ENCODE measurements at places on chromosomes 6 and 20.
A peak's percentile ranks its signal among the peaks of the same experiment; 100 is the strongest.

- DNase-seq = peak; percentile 2
Measured at GRCh38 chr6:145814035-145814500, 527 bp downstream of the FBXO30 start.

- DNase-seq = no peak
Measured at GRCh38 chr6:81511423-81511822, 241.1 kb downstream of the TENT5A start.

DNA sequence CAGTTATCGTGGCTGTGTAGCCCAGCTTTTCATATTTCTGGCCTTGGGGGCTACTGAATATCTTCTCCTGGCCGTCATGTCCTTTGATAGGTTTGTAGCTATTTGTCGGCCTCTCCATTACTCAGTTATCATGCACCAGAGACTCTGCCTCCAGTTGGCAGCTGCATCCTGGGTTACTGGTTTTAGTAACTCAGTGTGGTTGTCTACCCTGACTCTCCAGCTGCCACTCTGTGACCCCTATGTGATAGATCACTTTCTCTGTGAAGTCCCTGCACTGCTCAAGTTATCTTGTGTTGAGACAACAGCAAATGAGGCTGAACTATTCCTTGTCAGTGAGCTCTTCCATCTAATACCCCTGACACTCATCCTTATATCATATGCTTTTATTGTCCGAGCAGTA lies 475 bp downstream of the OR2B6 start:
- no peak for DNase-seq

- DNase-seq = no peak
Measured at GRCh38 chr6:4668271-4669179, 107.7 kb upstream of the CDYL start.

DNA sequence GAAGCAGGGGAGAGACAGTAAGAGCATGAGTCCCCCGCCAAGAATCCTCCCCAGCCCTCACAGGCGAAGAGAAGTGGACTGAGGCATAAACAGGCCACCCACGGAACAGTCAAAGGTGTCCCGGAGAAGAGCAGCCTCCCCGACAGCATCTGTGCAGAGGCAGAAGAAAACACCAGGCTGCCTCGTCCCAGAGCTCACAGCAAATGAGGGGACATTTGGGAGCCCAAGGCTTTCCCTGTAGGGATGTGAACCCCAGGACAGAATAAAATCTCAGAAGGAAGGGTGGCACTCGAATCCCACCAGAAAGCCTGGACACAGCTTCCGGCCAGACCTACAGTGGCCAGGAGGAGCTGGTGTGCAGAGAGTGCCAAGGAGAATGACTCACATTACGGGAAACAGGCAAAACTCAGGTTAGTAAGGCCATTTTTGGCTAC lies 90.4 kb downstream of the DLL1 start:
- no peak for DNase-seq

GRCh38 chr6:125099211-125100073 lies 54.1 kb upstream of the TPD52L1 start:
- DNase-seq = peak; percentile 4

DNA sequence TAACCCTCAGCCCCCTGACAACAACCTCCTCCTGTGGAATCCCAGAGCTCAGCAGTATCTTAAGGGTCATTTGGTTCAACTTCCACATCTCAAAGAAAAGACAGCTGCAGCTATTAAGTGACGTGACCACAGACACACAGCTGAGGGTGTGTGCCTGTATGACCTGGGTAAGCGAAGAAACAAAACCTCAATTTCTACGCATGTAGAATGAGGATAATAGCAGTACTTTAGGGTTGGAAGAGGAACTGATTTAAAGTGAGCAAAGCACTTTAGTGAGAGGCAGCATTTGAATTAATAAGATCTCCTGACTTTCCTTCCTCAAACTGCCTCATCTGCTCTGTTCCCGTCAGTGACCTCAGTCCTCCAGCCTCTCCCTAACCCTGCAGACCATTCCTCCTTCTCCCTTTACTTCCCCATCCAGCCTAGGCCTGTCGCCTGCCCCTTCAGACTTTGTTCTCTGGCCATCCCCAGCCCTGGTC lies 6.8 kb upstream of the ARMC2 start:
- no peak for DNase-seq

DNA sequence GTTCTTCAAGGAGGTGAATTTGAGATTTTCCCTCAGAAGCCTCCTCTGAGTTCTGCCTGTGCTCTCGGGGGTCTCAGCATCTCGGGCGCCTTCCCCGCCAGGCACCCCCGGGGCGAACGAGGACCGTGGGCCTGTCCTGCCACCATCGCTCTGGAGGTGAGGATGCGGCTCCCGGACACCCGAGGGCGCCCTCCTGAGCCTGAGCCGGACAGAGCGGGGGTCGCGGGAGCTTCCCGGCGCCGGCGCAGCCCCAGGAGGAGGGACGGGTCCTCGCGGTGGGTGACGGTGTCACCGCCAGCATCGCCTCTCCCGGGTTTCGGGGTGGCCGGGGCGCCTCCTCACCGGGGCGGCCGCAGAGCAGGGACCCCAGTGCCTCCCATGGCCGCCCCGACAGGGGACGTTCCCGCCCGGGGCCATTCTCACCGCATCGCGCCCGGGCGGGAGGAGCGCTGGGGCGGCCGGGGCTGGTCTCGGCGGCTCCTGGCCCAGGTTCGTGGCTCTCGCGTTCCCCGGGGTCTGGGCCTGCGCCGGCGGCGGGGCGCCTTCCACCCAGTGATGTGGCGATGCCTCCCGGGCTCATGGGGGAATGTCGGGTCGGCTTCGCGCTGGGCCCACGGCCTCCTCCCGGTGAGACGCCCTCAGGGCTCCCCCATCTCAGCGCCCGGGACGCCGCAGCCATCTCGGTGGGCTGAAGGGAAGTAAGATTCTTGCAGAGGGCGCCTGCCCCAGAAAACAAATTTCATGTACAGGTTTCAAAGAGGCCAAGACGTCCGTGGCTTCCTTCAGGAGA lies 210.5 kb downstream of the ERMARD start:
- DNase-seq = no peak

- DNase-seq = no peak
Measured at GRCh38 chr6:157663261-157663660, 159.8 kb upstream of the SNX9 start.

GRCh38 chr6:121755485-121755884 lies 320.0 kb downstream of the GJA1 start:
- DNase-seq = no peak

DNA sequence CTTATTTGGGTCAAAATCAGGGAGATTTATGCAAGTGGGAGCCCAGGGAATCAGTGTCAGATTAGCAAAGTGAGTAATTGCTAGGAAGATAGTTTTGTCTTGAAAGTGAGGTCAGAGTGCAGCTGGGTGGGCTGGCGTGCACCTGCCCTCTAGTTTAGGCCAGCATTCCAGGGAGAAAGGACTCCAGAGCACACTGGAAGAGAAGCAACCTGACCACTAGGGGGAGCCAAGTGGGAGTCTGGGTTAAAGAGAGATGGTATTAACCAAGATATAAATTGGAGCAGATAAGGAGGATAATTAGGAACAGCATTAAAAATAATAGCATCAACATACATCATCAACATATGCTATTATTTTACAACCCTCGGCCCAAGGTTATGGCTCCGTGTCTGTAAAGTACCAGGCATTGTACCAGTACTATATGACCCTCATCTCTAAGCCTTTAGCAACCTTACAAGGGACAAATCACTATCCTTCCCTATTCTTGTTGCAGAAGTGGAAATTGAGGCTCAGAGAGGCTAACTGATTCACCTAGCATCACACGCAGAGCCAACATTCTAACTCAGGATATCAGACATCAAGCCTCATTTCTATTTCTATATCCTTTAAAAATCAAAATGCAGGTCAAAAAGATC lies 57.8 kb downstream of the SLC2A10 start:
- no peak for DNase-seq

DNA sequence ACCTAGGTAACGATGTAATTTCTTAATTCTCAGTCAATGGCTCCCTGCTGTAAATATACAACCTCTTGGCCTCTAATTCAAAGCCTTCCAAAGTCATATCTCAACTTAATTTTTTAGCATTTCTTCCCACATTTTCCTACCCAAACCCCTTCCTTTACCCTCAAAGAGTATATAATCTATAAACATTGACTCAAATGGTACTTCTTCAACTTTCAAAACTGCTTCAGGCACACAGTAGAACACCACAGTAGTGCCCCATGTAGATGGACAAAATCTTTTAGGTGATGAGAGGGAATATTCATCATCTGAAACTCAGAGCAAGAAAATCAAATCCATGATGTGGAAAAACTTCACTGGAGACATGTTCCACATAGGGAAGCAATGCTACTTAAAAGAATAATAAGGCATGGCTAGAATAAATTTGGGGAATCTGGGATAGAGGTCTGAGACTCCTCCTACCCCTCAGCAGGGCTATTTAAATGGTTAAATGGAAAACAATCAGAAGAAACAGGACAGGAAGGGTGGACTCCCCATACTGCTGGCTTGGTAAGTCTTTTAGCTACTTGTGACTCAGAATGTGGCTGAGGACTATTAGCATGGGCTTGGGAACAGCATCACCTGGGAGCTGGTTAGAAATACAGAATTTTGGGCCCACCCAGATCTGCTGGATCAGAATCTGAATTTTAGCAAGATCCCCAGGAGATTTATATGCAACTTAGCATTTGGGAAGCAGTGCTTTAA lies 6.4 kb downstream of the SLC22A2 start:
- no peak for DNase-seq

DNA sequence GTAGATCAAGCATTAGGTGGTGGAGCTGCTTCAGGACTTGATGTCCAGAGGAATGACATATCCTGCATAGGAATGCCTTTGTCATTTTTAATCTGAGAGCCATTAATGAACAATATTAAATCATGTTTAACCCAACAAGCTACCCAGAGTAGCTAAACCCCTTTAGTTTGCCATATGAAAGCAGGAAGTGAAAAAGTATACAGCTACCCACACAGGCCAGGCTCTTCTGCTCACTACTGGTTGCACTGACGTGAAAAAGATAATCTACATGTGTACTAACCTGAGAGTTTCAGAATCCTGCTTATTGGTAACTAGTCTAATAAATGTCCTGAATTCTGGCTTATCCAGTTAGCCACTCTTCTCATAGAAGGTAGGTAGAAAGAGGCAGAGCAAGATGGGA lies 19.9 kb downstream of the GLYATL3 start:
- no peak for DNase-seq

DNA sequence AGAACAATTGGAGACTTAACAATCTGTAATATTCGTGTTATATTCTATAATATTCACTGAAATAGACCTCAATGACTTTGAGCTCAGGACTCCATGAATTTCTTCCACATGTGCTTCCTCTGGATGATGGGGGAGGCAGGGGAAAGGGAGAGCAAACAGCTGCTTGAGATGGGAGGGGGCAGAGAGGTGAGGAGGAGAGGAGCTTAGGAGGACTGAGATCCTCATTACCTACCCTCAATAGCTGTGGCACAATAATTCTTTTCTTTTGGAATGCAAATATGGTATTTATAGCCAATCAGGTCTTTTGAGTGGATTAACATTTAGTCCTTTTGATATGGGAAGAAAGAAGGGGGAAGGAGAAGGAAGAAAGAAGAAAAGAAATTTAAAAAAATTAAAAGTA lies 64.1 kb upstream of the ZNF217 start:
- DNase-seq = no peak

DNA sequence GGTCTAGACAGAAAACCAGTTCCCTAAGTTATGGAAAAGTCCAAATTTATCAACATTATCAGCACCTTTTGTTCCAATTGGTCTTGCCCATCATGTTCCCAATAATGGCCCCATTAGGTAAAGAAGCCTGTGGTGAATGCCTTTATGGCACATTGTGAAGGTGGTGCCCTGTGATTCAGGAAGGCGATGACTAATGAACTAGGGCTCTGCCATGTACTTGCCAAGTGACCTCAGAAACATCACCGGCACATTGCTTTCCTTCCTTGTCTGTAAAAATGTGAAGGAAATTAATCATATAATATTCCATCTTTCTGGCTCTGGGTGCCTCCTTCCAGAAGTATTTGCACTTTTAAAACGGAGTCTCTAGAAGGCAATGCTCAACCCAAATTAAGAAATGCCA lies 132.3 kb downstream of the UNC5CL start:
- DNase-seq = no peak

- no peak for DNase-seq
Measured at GRCh38 chr20:63293871-63294535, 1.0 kb downstream of the COL20A1 start.

GRCh38 chr6:82891076-82891475 lies 174.6 kb downstream of the UBE3D start:
- no peak for DNase-seq

GRCh38 chr6:148497257-148497656 lies 154.6 kb downstream of the SASH1 start:
- no peak for DNase-seq

DNA sequence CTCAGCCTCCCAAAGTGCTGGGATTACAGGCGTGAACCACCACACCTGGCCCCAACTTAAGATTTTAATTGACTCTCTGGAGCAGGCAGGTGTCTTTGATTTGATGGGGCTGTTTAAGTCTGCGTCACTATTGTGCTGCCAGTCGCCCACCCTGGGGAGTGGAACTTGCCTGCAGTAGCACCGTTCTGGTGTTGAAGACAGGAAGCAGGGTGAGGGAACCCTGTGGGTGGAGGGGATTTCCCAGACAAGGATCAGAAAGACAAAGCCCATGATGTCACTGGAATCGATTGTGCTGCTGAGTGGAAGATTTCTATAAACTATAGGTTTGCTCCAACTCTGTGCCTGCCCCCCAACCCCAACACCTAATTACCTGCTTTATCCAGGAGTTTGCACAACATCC lies 11.0 kb downstream of the ALDH8A1 start:
- DNase-seq = peak; percentile 49

- peak; percentile 39 for DNase-seq
Measured at GRCh38 chr20:36573798-36574365, 485 bp downstream of the TGIF2 start.

- DNase-seq = no peak
Measured at GRCh38 chr6:6683969-6684833, 95.7 kb downstream of the LY86 start.

DNA sequence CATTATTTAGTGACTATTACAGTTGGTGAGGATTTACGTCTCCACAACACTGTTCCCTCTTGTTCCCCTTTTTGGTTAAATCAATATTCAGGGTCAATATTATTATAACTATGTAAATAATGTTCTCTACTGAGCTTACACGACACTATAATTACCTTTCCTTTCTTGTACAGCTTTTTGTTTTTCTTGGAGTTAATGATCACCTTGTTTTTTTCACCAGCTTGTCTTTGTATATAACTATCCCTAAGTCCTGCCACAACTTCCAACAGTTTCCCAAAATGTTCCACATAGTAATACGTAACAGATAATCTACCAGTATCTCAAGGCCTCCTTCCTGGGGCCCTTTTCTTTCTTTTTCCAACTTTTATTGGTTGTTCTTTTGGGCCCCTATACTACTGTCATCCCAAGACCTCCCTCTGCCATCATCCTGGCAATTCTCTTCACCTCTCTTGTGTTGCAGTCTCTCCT lies 142.0 kb upstream of the SOX4 start:
- no peak for DNase-seq

GRCh38 chr20:14801591-14802325 lies 464.3 kb upstream of the FLRT3 start:
- no peak for DNase-seq
